Cerebellar nuclear complex (tissue), 1 donor: ENCODE measurements at places on chromosomes 16 and 17.

DNA sequence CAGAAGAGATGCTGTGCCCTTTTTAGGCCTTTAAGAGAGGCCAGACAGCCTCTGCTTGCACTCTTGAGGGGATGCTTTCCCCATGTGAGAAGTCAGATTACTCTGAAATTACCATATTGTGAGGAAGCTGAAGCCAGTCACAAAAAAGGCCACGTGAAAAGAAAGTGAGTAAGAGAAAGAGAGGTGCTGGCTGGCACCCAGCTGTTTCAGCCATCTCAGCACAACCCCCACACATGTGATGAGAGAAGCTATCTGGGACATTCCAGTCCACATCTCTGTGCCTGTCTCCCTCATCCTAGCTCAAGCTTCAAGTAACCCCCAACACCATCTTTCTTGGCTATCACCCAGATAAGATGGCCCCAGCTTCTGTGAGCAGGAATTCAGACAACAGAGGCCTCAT, 131.4 kb downstream of the HS3ST2 start:
- DNase-seq, result no peak

DNA sequence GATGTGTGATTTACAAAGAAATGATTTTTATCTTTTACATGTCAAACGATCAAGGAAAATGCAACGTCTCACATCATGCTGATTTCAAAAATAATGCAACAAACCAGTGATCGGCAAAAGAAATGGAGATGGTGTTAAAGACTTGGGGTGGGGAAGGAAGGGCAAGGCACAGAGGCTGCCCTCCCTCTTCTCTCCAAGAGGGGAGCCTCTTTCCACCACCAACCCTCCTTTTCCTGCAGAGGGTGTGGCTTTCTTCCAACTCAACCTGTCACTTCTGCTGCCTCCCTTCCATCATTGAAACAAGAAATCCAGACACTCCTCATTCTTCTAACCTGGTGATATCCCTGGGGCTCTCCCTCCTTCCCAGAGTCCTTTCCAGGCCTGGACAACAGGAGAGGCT, 320.8 kb downstream of the SLC39A11 start:
- DNase-seq, result no peak

DNA sequence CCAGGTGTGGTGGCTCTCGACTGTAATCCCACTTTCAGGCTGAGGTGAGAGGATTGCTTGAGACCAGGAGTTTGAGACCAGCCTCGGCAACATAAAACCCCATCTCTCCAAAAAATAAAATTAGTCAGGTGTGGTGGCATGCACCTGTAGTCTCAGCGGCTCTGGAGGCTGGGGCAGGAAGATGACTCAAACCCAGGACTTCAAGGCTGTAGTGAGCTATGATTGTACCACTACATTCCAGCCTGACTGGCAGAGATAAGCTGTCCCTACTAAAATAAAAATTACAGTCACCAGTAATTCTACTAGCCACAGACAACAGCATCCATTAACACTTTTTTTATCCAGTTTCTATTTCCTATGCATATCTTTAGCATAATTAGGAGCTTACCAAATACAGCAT, 176.3 kb downstream of the CPPED1 start:
- DNase-seq, result no peak

DNA sequence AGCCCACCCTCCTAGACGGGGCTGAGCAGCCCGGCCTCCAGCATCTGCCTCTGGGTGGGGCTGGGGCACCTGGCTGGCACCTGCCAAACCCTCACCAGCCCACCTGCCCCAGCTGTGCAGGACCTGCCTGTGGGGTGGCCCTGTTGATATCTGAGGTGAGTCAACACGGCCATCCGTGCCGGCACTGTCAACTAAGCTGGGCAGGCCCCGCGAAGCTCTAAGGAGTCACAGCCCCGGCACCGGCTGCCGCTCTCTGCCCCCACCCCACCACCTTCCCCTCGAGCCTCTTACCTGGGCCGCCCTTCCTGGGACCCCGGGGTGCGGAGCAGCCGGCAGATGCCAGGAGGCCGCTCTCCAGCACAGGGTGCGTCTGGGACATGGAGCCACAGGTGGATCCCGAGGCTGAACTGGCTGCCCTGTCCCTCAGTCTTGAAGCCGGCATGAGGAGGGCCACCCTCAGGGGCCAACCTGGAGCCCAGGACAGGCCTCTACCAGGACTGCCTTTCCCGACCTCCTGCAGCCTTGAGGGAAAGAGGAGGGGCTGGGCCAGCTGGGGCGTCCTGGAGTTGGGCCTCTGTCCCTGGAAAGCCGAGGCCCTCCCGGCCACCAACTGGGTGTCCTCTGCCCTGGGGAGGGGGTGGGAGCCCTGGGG, 515 bp downstream of the CBFA2T3 start:
- DNase-seq, result no peak

DNA sequence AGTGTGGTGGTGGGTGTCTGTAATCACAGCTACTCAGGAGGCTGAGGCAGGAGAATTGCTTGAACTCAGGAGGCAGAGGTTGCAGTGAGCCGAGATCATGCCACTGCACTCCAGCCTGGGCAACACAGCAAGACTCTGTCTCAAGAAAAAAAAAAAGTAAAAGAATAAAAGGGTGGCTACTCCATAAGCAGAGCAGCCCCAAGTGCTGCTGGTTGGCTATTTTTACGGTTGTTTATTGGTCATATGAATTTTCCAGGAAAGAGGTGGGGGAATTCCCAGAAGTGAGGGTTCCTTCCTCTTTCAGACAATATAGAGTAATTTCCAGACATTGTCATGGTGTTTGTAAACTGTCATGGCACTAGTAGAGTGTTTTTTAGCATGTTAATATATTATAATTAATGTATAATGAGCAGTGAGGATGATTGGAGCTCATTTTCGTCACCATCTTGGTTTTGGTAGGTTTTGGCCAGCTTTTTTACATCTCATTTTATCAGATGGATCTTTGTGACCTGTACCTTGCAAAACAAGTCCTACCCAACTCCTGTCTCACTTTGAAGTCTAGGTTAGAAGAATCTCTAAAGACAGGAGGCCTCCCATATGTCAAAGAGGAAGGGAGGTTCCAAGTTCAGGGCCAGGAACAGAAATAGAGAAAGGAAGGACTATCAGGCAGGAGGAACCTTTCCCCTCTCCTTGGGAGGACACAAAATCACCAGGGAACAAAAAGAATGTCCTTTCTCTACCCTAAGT, 39.1 kb downstream of the HOXB1 start:
- no peak for DNase-seq

DNA sequence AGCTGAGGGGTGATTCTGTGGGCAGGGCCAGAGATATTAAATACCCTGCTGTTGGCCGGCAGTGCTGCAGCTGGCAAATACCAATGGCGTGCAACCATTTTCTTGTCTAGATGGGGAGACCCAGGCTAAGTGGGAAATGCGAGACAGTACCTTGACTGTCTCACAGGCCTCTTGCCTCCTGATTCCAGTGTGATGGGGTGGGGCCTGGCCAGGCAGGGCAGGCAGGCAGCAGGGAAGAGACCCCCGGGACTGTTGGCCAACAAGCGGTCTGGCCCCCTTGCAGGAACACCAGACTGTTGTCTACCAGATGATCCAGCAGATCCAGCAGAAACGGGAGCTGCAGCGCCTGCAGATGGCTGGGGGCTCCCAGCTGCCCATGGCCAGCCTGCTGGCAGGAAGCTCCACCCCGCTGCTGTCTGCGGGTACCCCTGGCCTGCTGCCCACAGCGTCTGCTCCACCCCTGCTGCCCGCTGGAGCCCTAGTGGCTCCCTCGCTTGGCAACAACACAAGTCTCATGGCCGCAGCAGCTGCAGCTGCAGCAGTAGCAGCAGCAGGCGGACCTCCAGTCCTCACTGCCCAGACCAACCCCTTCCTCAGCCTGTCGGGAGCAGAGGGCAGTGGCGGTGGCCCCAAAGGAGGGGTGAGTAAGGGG, 5.7 kb upstream of the CISD3 start:
- DNase-seq, result no peak

DNA sequence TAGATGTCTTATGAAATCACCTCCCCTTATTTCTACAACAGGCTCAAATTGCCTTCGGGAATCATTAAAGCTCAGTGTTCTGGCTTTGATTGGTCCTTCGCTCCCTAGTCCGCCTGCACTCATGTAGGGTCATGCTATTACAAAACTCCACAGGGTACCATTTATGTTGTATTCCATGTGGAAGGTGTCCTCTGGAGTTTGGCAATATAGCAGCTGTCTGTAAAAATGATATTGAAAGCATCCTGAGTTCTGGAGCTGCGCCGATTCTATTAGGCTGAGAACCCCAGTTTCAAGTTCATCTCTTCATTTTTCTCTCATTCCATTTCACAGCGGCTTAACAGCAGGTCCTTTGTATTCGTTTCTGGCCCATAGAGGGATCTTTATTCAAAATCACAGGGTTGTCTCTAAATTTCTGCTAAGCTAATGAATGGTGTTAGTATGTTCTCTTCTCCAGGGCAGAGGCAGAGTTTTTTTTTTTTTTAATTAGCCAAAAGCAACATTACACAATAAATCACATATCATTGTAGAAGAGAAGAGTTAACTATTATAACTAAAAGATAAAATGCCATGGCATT, 71.9 kb upstream of the TEKT1 start:
- DNase-seq, result no peak

DNA sequence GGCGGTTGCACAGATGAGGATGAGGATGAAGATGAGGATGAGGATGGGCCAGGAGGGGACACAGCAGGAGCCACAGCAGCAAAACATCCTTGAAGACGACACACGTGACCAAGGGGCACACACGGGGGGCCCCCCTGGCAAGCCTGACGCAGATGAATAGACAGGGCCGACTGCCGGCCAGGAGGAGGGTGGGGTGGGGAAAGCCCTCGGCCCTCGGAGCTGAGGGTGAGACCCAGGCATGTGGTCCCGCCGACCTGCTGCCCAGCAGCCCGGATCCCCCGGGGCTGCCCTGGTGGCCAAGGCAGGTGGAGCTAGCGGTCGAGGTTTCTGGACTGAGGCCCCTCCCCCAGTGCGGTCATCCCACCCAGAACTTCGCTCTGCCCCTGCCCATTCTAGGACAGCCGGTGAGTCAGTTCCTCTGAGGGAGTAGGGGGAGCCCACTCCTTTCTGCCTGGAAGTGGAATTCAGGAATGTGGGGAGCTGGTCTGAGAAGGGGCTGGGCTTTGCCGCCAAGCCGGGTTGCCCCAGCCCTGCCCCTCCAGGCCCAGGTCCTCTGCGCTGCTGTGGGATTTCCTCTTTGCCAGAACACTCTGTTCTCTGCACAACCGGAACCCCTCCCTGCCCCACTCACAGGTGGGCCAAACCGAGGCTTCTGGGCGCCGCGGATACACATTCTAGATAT, 9.9 kb downstream of the CYGB start:
- no peak for DNase-seq

DNA sequence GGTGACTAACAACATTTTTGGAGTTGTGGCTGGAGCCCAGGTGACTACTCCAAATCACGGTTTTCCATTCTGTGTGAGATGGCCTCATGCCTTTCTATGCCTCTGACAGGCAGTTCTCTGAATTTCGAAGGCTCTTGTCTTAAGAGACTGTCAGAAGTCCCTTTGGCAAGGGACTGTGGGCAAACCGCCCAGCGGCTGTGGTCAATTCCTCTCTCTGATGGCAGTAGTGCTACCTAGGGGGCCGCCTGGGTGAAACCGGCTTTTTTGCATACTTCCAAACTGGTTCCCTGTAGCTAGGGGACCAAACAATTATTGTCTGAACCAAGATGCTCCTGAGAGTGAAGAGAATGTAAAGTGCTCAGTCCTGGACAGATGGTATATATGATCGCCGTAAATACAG, 86.3 kb downstream of the SDR42E1 start:
- no peak for DNase-seq

- no peak for DNase-seq
Measured at GRCh38 chr16:72898216-72898825, 149.6 kb downstream of the ZFHX3 start.

GRCh38 chr16:30416624-30417528, 9.5 kb downstream of the ZNF771 start:
- no peak for DNase-seq

DNA sequence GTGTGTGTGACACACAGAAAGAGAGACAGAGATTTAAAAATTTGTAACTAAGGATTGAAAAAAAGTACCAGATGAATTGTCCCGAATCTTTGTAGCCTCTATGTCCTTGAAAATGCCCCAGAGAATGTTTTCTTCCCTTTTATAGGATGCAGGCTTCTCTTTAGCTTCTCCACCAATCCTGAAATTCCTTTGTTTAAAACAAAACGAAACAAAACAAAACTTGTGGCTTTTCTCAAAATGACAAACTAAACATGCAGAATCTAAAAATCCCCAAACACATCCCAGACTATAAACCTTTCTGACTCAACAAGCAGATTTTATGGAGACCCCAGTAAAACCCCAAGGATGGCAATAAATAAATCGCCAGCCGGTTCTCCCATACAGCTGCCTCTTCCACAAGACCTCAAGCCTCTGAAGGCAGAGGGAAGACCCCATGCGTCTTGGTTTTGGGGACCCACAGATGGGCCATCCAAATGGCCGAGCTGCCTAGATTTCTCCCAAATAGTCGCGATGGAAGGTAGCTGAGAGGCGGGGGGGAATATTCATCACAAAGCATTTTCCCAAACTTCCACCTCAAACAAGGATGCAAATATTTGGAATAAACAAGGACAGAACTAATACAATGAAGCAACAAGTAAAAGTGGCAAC, 269.5 kb upstream of the FOXF1 start:
- no peak for DNase-seq

- DNase-seq, result no peak
Measured at GRCh38 chr16:52561910-52562741, 15.2 kb upstream of the TOX3 start.

DNA sequence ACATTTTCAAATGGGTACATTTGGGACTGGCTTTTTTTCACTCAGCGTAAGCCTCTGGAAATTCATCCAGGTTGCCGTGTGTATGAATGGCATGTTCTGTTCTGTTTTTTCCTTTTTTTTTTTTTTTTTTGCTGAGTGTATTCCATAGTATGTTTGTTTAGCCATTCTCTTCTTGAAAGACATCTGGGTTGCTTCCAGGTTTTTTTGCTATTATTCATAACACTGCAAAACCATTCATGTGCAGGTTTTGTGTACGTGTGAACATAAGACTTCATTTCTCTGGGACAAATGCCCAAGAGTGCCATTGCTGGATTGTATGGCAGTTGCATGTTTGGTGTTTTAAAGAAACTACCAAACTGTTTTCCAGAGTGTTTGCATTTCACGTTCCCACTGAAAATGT, 335.9 kb upstream of the TNRC6C start:
- no peak for DNase-seq

- DNase-seq, result no peak
Measured at GRCh38 chr16:87847785-87848675, 21.3 kb downstream of the SLC7A5 start.

- DNase-seq, result no peak
Measured at GRCh38 chr16:52174168-52174567, 372.8 kb downstream of the TOX3 start.

GRCh38 chr16:782766-783403, 5.3 kb downstream of the RPUSD1 start:
- no peak for DNase-seq

GRCh38 chr17:488993-489757, 136.6 kb upstream of the RPH3AL start:
- DNase-seq, result no peak

DNA sequence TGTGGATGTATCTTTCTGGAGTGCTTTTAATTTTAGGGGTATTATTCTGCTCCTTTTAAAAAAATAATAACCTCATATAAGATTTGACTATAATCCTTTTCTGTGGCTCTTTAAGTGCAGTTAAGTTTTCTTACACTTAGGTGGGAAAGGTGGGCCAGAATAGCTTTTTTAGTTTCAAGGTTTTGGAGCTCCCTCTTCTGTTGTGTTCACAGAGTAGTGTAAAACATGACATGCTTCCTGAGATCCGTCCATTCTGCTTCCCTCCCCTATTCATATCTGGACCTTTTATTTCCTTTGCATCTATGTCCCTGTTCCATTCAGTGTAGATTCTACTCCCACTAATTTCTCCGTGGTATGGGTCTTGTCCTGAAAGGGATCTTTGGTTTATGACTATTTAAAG, 12.8 kb downstream of the LRRC36 start:
- DNase-seq, result no peak

- DNase-seq, result no peak
Measured at GRCh38 chr17:49337884-49338283, 24.2 kb downstream of the ZNF652 start.
